ENCODE measurements at places on chromosomes 6 and 20.

DNA sequence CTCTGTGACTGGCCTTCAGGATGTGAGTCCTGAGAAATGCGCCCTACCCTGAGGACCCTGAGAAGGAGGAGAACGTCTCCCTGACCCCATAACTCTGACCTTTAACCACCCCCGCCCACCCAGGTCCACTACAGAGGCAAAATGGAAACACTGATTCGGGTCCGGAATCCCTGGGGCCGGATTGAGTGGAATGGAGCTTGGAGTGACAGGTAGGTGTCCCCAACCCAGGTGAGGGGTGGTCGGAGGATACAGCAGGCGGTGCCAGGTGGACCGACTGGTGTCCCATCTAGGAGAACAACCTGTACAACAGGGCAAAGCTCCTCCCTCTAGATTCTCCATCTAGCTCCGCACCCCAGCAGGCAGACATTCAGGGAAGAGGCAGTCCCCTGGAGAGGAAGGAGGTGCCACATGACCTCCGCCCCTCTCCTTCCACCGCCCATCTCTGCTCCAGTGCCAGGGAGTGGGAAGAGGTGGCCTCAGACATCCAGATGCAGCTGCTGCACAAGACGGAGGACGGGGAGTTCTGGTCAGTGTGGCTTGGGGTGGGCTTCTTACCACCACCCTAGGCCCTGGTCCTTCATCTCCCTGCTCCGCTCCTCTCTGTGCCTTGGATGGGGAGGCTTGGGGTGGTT, 17.6 kb downstream of the CAPN11 start:
- ATAC-seq, result no peak

DNA sequence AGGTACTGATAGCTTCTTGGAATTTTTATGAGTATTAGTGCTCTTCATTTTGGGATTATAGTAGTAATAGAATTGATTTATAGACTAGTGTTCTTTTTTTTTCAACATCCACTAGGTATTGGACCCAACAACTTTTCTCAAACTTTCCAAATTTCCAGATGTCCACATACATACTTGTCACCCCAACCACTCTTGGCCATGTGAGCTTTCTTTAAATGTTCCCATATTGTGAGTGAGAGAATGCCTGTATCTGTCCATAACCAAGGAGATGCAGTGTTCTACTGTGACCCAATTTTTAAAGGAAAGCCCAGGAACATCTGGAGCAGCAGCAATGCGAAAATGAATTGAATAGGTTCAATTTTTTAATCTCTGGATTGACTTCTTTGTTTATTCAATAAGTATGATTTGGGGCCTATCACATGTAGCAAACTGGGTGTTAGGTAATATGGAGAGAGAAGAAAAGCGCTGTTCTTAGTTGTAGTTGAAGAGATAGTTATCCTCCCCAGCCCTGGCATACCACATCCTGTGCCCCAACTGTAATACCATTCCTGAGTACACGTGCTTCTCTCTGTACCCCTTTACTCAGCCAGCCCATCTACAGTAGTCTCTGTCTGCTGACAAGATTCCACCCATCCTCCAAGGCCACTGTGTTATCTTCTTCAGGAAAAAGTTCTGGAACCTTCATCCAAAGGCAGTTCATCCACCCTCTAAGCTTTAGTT, 116.8 kb upstream of the SUPT3H start:
- no peak for ATAC-seq

DNA sequence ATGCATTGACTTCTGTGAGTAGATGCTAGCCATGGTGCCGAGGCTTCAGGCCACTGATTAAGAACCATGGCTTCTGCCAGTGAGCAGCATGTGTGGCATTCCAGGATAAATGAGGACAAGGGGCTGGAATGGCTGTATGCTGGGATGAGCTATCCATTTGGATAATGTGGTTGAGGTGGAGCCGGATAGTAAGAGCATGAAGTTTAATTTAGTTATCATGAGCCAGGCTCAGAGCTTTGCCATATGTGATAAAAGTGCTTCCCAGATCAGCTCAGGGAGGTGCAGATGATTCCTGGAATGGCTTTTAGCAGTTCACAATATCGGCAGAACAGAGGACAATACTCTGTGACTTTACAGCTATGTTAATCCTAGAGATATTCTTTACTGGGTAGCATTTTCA, 34.6 kb upstream of the RNF8 start:
- no peak for ATAC-seq

DNA sequence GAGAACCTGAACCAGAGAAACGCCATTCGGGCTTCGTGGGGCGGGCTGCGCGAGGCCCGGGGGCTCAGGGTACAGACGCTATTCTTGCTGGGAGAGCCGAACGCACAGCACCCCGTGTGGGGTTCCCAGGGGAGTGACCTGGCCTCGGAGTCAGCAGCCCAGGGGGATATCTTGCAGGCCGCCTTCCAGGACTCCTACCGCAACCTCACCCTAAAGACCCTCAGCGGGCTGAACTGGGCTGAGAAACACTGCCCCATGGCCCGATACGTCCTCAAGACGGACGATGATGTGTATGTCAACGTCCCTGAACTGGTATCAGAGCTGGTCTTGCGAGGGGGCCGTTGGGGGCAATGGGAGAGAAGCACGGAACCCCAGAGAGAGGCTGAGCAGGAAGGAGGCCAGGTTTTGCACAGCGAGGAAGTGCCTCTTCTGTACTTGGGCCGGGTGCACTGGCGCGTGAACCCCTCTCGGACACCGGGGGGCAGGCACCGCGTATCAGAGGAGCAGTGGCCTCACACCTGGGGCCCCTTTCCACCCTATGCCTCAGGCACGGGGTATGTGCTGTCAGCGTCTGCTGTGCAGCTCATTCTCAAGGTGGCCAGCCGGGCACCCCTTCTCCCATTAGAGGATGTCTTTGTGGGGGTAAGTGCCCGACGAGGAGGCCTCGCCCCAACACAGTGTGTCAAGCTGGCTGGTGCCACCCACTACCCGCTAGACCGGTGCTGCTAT, 904 bp downstream of the B3GALT4 start:
- ATAC-seq, result no peak

DNA sequence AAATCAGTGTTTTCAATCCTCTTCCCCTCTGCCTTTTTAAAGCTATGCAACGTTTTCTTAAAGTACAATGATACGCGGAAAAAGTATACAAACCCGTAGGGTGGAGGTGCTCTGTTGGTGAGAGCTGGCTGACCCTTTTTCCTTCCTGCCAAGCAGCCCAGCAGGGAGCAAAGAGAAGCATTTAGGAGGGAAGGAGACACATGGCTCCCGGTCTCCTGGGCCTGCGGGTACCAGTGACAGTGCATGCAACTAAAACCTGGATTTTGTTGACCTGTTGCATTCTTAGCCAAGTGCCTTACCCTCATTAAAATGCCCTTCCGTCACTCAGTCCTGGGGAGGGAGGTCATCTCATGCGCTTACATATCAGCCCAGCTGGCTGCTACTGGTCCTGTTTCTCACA, 87.2 kb downstream of the SLX4IP start:
- ATAC-seq, result no peak

DNA sequence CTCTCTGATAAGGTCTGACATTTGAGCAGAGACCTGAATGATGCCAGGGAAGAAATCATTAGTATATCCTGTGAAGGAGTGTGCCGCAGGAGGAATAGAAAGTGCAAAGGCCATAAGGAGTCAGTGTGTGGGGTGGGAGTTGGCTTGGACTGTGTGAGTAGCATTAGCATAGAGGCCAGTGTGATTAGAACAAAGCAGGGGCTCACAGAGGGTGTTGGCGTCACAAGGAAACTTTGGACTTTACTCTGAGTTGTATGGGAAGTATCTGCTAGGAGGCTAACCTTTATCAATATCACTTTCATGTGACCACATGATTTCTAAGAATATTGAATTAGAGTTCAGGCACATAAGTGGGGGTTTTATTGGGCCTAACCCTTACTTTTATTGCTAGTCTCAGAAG, 12.1 kb downstream of the TMEM200A start:
- ATAC-seq, result no peak

DNA sequence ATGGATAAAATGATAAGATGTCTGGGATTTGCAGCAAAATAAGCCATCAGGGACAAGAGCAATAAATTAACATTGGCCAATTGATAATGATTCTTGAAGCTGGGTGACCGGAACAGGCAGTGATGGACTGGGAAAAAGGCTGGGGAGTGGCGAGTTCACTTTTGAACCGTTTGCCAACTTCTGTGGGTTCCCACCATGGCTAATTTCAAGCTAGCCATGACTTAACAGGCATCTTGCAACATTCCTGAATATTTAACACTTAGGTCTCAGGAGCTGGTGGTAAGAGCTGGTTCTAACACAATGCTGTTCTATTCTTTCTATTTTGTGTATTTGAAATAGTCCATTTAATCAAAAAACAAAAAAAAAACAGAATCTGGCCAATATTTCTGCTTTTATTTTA, 37.6 kb upstream of the CD83 start:
- no peak for ATAC-seq

DNA sequence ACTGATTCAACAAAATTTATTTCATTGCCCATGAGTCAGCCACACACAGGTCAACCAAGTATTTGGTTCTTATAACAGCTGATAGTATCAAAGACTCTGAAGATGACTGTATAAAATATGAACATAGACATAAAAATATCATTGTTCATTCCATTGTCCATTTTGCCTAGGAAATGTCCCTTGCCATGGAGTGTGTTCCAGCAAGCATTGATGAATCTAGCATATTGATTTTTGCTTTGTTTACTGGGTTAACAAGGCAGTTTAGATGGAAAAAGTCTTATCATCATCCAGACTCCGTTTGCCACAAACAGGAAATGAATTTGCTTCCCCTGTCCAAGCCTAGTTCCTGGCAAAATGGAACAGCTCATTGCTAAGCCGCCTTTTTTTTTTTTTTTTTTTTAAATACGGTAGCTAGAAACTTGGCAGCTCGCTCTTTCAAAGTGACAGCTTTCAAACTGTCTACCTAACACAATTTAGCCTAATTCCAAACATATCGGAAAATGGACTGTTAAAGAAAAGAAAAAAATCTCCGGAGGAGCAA, 7.5 kb downstream of the F13A1 start:
- ATAC-seq, result no peak

- no peak for ATAC-seq
Measured at GRCh38 chr6:15274692-15275387, 29.0 kb downstream of the JARID2 start.

DNA sequence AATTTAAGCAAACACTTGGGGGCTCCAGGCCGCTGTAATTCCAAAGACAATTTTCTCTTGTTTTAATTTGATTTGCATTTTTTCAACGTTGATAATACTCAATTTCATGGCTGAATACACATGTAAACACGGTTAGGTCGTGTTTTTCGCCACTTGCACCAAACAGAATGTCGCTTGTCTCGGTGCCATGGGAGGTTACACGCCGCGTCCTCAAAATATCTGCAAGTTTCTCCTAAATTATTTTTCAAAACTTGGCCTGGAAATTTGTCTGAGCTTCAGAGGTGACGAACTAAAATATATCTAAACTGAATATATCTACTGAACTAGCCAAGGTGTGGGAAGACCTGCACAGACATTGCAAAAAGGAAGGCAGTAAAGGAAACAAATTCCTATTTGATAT, 15.0 kb downstream of the FOXA2 start:
- ATAC-seq, result no peak

DNA sequence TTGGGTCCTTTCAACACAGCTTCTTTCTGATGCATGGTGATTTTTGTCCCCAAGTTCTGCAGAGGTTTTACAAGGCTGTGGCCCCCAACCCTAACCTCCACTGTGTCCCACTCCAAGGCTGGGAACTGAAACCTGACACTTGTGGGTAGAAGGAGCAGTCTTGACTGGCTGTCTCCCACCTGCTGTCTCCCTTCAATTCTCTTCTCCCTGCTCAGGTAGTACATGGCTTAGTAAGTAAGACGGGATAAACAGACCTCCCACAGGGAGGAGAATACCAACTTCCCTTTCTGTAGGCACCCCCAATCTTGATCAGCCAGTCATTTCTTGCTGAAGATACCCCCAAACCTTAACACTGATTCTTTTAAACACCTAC, 25.0 kb downstream of the TGM6 start:
- no peak for ATAC-seq

DNA sequence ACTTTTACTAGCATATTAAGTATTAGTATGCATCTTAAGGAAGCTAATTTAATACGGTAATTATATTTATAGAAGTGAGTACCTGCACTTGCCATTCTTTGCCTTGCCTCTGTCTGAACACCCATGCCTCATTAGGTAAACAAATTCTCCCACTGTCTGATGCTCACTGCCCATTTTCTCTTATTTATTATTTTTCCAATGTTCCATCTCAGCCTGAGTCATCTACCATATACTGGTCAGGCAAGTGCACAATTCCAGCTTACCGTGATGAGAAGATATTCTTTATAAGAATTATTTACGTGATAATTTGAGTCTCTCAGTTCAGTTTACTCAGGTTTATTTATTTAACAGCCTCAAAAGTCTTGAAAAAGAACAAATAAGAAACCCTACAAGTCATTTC, 619.2 kb upstream of the EYS start:
- no peak for ATAC-seq

DNA sequence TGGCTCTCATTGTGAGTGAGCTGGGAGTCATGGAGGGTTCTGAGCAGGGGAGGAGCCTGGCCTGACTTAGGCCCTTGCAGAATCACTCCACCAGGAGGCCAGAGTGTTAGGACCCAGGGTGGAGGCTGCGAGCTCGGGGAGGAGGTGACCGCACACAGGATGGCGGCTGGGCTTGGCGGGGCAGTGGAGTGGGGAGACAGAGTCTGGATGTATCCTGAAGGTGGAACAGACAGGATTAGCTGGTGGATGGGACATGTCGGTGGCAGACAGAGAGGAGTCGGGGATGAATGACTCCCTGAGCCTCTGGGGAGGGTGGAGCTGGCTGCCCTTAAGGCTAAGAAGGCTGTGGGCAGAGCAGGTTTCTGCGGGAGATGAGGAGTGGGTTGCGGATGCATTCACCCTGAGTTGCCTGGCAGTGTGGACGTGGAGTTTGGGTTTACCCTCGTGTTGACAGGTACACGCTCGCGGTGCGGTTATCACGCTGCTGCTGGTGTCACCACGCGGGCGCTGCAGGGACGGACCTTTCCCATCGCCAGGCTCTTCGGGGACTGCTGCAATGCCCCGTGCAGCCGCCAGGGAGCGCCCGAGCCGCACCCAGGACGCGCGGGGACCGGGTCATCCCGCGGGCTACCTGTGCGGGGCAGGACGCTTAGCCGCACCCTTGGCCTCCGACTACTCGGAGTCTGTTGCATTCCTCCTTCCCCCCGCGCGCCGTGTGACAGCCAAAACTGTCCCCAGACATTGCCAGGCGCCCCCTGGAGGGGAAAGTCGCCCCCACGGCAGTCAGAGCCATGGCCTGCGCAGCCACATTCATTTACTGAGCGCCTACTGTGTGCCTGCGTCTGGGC, 43.0 kb upstream of the PTGIS start:
- peak; percentile 90 for ATAC-seq

- ATAC-seq, result peak; percentile 73
Measured at GRCh38 chr20:48841875-48842529, 14.2 kb upstream of the PREX1 start.

DNA sequence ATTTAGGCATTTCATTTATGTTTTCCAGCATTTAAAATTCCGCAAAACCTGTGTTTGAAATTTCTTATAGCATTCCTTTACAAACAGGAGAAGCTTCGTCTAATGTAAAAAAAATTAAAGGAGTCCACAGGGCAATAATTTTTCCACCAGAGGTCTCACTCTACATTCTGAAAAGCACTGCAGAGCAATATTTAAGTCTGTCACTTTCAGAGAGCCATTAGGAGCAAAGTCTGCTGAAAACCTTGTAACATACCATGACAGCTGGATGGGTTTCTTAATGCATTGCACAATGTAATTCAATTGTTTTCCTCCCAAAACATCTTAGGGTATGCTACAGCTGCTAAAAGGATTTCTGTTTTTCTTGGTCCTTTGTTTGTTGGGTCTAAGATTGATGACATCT, 18.0 kb downstream of the BAG2 start:
- no peak for ATAC-seq

- no peak for ATAC-seq
Measured at GRCh38 chr6:159985296-159985945, 16.5 kb downstream of the IGF2R start.

Data from motor neuron (in vitro differentiated cells).